ENCODE measurements at places on chromosomes 12 and 14. TPM values are rescaled to one million over a fixed set of nuclear protein-coding genes. Genes with fewer than 3 reads are reported as not detected.

- DNase-seq: no peak
- no peak overlapping the region for H3K4me3 ChIP-seq
- H3K27ac ChIP-seq: no peak overlapping the region
- H3K36me3 ChIP-seq: no peaks in the 10 kb centered on the region
Measured at GRCh38 chr14:75370416-75371205, 57.2 kb upstream of the JDP2 start.

DNA sequence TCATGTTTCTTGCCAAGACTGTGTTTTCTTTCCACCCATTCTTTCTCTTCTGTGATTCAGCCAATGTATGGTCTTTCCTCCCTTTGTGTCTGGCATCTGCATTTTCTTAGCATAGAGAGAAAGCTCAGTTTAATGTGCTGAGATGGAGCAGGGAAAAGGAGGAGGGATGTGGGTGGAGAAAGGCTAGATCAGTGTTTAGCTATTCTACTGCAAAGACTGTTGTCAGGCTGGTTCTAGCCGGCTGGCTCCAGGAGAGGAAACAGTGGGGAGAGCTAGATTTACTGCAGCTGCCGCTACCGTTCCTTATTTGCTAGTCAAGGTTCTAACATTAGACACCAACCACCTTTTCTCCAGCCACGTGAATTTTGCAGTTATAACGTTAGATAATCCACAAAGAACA is 5.2 kb upstream of the RIMKLB start:
- H3K4me1 ChIP-seq: peaks cover 2% of the 10 kb centered on the region
- no peaks in the 10 kb centered on the region for H3K36me3 ChIP-seq
- H3K4me3 ChIP-seq: no peak overlapping the region

GRCh38 chr14:91466192-91466591 is 43.9 kb downstream of the PPP4R3A start:
- no peaks in the 10 kb centered on the region for H3K27me3 ChIP-seq
- H3K4me1 ChIP-seq: no peaks in the 10 kb centered on the region
- H3K4me3 ChIP-seq: no peak overlapping the region
- peaks cover 7% of the 10 kb centered on the region for H3K36me3 ChIP-seq
- DNase-seq: peak; percentile 10
- H3K27ac ChIP-seq: no peak overlapping the region

DNA sequence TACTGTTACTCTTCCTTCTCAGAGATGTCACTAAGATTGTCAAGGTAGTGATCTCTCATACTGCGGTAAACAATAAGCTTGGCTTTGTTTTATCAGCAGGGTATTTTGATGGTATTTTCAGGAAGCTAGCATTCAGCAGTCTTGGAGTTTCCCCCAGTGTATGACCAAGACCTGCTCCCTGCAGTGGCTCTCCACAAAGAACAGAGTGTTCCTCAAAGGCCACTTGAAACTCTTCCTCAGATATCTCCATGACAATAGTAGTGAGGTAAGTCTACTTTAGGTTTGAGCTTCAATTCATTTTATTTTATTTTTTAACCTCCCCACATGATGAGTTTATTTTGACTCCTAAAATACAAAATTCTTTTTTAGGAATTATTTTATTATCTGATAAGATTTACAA is 74.0 kb upstream of the G2E3 start:
- H3K36me3 ChIP-seq: no peaks in the 10 kb centered on the region
- H3K4me1 ChIP-seq: no peaks in the 10 kb centered on the region
- H3K27ac ChIP-seq: no peak overlapping the region

GRCh38 chr12:6430124-6430989 is 14.4 kb upstream of the CD27 start:
- H3K4me1 ChIP-seq: peaks cover 13% of the 10 kb centered on the region
- DNase-seq: peak; percentile 96
- H3K27me3 ChIP-seq: no peaks in the 10 kb centered on the region
- H3K27ac ChIP-seq: peak overlapping the region; percentile 96
- H3K4me3 ChIP-seq: peak overlapping the region; percentile 10
- no peaks in the 10 kb centered on the region for H3K36me3 ChIP-seq

DNA sequence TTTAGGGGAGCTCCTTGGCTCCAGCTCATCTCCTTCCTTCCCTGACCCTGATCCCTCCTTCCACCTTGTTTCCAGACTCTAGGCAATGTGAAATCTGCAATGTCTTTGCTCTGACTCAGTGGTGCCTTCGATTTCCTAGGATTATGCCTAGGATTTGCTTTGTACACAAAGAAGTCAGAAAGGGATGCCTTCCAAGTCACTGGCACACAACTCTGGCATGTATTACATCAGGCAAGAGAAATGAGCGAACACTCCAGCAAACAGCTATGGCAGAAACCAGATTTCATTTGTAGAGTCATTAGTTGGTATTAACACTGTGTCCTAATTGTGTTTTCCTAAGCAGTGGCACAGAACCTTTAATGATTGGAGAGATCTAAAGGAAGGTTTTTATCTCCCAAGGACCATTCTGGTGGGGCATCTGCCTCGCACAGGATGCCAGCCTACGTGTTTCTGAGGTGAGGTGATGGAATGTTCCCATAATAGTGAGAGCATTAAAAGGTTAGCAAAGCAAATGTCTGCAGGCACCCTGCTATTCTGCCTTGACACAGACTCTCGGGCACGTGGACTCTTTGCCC is 84.9 kb downstream of the WSCD2 start:
- no peak overlapping the region for H3K27ac ChIP-seq
- no peaks in the 10 kb centered on the region for H3K4me1 ChIP-seq
- no peaks in the 10 kb centered on the region for H3K27me3 ChIP-seq
- no peak overlapping the region for H3K4me3 ChIP-seq
- no peaks in the 10 kb centered on the region for H3K36me3 ChIP-seq

- no peaks in the 10 kb centered on the region for H3K4me1 ChIP-seq
- DNase-seq: no peak
- no peak overlapping the region for H3K4me3 ChIP-seq
Measured at GRCh38 chr14:99120526-99121318, 151.3 kb downstream of the BCL11B start.

GRCh38 chr14:61923348-61923747 is 161.1 kb downstream of the SNAPC1 start:
- H3K27me3 ChIP-seq: peaks cover 3% of the 10 kb centered on the region
- no peak overlapping the region for H3K4me3 ChIP-seq
- H3K4me1 ChIP-seq: peaks cover 2% of the 10 kb centered on the region

- H3K36me3 ChIP-seq: no peaks in the 10 kb centered on the region
- H3K4me1 ChIP-seq: no peaks in the 10 kb centered on the region
- H3K27ac ChIP-seq: no peak overlapping the region
- H3K4me3 ChIP-seq: no peak overlapping the region
- no peak for DNase-seq
Measured at GRCh38 chr12:8887285-8887715, 27.0 kb upstream of the PHC1 start.

GRCh38 chr12:11170810-11171144 is 217 bp upstream of the SMIM10L1 start:
- H3K27me3 ChIP-seq: no peaks in the 10 kb centered on the region
- peak overlapping the region; percentile 94 for H3K27ac ChIP-seq
- H3K4me3 ChIP-seq: peak overlapping the region; percentile 72

- no peaks in the 10 kb centered on the region for H3K27me3 ChIP-seq
- H3K36me3 ChIP-seq: no peaks in the 10 kb centered on the region
- DNase-seq: peak; percentile 43
- H3K4me1 ChIP-seq: no peaks in the 10 kb centered on the region
- no peak overlapping the region for H3K27ac ChIP-seq
Measured at GRCh38 chr12:78562368-78563205, 302.0 kb upstream of the SYT1 start.

DNA sequence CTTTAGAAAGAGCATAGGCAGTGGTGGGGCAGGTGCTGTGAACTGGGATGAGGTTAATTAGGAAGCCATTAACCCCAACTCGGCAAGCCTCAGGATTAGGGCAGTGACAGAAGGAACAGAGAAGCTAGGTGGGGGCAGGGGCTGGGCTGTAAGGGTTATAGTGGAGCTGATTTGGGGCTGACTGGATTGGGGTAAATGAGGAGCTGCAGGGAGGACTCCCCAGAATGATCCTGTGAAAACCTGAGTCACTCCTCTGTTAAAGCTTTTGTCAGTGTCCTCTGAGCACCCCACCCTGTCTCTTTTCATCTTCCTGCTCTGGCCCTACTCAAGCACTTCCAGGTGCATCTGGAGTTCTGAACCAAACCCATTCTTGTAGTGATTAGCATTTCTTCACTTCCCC is 4.4 kb downstream of the KLC1 start:
- H3K4me3 ChIP-seq: no peak overlapping the region
- no peak overlapping the region for H3K27ac ChIP-seq
- peaks cover 14% of the 10 kb centered on the region for H3K4me1 ChIP-seq
- H3K27me3 ChIP-seq: no peaks in the 10 kb centered on the region

- no peaks in the 10 kb centered on the region for H3K27me3 ChIP-seq
- H3K4me1 ChIP-seq: no peaks in the 10 kb centered on the region
- H3K36me3 ChIP-seq: no peaks in the 10 kb centered on the region
- no peak overlapping the region for H3K4me3 ChIP-seq
Measured at GRCh38 chr14:103833711-103834110, 13.7 kb downstream of the PPP1R13B start.

DNA sequence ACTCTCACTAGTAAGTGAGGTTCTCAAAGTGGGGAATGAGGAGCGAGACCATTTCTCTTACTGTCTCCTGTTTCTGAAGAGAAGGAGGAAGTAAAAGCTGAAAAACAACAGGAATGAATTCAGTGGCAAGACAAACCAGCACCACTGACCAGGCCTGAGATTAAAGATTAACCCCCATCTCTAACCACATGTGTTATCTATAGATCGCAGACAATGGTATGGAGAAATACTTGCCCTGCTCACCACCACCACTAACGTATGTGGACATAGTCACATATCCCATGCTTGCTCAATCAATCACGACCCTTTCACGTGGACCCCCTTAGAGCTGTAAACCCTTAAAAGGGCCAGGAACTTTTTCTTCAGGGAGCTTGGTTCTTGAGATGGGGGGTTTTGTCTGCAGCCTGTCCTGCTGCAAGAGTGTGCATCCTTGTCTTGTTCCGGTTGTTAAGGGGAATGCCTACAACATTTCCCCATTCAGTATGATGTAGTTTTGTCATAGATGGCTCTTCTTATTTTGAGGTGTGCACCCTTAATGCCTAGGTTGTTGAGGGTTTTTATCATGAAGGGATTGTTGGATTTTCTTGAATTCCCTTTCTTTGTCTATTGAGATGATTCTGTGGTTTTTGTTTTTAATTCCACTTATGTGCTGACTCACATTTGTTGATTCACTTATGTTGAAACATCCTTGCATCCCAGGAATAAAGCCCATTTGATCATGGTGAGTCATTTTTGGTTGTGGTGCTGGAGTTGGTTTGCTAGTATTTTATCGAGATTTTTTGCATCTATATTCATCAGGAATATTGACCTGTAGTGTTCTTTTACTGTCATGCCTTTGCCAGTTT is 698.8 kb upstream of the LMO3 start:
- H3K27me3 ChIP-seq: no peaks in the 10 kb centered on the region
- no peak overlapping the region for H3K27ac ChIP-seq
- H3K4me3 ChIP-seq: no peak overlapping the region
- no peak for DNase-seq

- no peak for DNase-seq
- no peaks in the 10 kb centered on the region for H3K4me1 ChIP-seq
Measured at GRCh38 chr12:47216150-47216677, 136.5 kb upstream of the AMIGO2 start.

DNA sequence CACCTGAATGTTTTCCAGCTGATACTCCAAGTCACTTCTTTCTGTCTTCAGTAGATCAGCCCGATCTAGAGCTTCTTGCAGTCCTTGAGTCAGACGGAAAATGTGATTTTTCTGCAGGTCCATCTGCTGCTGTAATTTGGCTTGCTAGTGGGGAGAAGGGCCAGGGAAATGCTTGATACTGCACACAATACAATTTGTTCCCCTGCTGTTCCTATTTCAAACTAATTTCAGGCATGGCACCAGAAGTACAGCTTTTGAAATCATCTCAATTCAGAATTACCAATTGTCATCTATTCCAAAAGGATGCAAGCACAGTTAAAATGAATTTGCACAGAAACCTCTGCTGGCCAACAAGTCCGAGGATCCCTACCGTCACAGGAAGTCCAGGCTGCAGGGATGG is 53.4 kb downstream of the PRKAB1 start:
- peaks cover 5% of the 10 kb centered on the region for H3K36me3 ChIP-seq
- no peak overlapping the region for H3K4me3 ChIP-seq
- no peak overlapping the region for H3K27ac ChIP-seq
- no peaks in the 10 kb centered on the region for H3K27me3 ChIP-seq

- no peak overlapping the region for H3K4me3 ChIP-seq
- H3K27me3 ChIP-seq: no peaks in the 10 kb centered on the region
- H3K4me1 ChIP-seq: no peaks in the 10 kb centered on the region
- DNase-seq: peak; percentile 16
- H3K36me3 ChIP-seq: no peaks in the 10 kb centered on the region
Measured at GRCh38 chr12:71694099-71694820, 8.4 kb downstream of the TMEM19 start.

- H3K36me3 ChIP-seq: no peaks in the 10 kb centered on the region
- H3K27me3 ChIP-seq: no peaks in the 10 kb centered on the region
- H3K4me3 ChIP-seq: no peak overlapping the region
- DNase-seq: no peak
Measured at GRCh38 chr14:49114161-49114893, 471.9 kb downstream of the RPS29 start.

- H3K27ac ChIP-seq: peak overlapping the region; percentile 83
- H3K4me3 ChIP-seq: peak overlapping the region; percentile 38
- no peaks in the 10 kb centered on the region for H3K27me3 ChIP-seq
- H3K4me1 ChIP-seq: peaks cover 6% of the 10 kb centered on the region
- no peaks in the 10 kb centered on the region for H3K36me3 ChIP-seq
Measured at GRCh38 chr14:89041257-89041582, 216.8 kb downstream of the TTC8 start.

DNA sequence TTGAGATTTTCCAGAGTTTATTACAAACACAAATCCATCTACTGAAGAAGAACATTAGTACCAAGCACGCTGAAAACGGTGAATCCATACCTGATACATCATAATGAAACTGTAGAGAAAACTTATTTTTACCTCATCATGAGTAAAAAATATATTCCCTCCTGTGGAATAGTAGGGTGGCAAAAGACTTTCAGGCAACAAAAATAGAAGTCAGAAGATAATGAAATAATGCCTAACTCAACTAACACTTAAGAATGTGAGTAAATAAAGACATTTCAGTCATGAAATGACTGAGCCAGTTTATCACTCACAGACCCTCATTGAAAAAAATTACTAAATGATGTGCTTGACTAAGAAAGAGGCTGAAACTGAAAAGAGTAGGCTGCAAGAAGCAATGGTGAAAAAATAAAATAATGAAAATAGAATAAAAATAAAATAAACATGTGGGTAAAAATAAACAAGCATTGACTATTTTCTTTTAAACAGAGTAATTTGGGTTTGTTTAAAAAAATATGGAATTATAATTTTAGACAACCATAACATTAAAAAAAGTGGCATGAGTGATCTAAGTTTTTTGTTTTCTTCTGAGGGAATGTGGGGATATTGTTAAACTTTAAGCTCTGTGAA is 148.6 kb downstream of the ASCL1 start:
- no peak overlapping the region for H3K27ac ChIP-seq
- H3K36me3 ChIP-seq: no peaks in the 10 kb centered on the region
- no peaks in the 10 kb centered on the region for H3K4me1 ChIP-seq
- H3K4me3 ChIP-seq: no peak overlapping the region

The PROX2 gene
- not detected for total RNA-seq

The PLA2G1B gene
- total RNA-seq: not detected

The TCTN2 gene
- 6.7 TPM for total RNA-seq

The CBLN3 gene
- total RNA-seq: 5.3 TPM

The PLD4 gene
- 0.17 TPM for total RNA-seq

The RNASE7 gene
- total RNA-seq: not detected

The DDIT3 gene
- 265 TPM for total RNA-seq

The ERBB3 gene
- 0.66 TPM for total RNA-seq

The LRRC43 gene
- 1.8 TPM for total RNA-seq

Data from fibroblast of lung (primary cell).